ENCODE measurements at places on chromosomes 12 and 14.
A peak's percentile ranks its signal among the peaks of the same experiment; 100 is the strongest.

DNA sequence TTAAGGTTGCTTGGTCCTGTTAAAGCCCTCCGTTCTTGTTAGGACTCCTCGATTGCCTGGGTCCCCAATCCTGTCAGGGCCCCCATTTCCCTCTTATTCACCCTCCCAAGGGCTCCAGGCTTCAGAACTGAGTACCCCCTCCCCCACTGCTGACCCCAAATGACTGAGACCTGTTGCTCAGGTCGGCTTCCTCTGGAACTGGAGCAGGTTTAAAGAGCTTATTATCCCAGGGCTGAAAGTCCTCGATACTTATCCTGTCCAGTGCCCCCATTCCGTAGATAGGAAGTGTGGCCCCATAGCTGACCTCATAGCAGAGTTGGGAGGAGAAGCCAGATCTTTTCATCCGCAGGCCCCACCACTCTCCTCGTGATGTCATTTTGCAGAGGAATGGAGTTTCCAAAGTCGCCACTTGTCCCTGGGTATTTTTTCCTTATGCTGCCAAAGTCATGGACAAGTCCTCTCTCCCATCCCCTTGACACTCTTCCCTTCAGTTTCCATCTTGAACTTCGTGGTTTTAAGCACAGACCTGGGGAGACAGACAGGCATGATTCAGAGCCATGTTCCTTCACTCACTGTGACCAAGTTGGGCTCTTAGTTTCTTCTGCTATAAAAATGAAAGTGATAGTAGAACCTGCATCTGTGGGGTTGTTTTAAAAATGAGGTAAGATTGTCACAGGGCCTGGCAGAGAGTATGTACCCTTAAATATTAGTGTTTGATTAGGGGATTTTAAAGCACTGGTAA lies 1.2 kb downstream of the USP30 start:
- no peak for DNase-seq

DNA sequence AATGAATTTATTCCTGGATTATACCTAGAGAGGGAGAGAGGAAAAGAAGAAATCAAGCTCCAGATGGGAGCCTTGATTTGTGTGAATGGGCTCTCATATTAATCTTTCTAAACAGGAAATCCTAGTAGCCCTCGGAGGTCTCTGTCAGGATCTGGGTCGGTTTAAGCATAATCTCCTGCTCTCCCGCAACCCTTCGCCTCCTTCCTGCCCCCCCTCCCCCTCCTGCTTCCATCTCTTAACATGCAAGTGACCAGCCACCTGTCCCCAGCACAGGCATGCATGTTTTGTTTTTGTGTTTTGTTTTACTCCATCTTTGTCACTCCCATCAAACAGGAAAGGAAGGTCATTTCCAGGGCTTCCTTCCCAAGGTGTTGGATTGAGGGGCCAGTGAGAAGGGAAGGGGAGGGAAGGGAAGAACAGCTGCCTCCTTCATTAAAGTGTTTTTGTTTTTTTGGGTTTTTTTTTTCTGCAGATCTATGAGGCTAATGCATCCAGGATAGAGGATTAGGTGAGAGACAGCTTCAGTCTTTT lies 4.8 kb upstream of the KCNA5 start:
- no peak for DNase-seq

- peak; percentile 31 for DNase-seq
Observed at GRCh38 chr14:21825149-21825743, 151.6 kb upstream of the OR4E1 start.

GRCh38 chr12:73210548-73211204 lies 938.5 kb downstream of the TRHDE start:
- DNase-seq, result no peak

GRCh38 chr12:85016413-85016812 lies 19.7 kb downstream of the TSPAN19 start:
- peak; percentile 91 for DNase-seq

- no peak for DNase-seq
Observed at GRCh38 chr14:67186172-67186768, 3.0 kb upstream of the GARIN2 start.

DNA sequence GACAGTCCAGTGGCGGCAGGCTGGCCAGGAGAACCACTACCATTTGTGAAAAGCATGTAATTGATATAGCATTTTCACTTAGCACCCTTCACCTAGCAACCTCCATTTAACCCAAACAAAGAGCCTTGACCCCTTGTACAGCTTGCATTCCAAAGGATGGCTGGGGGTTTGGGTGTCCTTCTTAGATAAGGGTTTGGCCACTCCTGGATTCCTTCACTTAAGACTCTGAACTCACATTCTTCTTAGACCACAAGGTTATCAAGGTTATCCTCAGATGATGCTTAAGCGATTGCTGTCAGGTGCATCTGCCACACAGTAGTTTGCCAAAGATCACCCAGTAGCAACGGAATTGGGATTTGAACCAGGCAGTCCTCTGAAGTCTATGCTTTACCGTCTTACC lies 102.8 kb downstream of the ZNF664 start:
- DNase-seq, result no peak

- DNase-seq, result no peak
Observed at GRCh38 chr12:79274501-79275064, 410.0 kb downstream of the SYT1 start.

DNA sequence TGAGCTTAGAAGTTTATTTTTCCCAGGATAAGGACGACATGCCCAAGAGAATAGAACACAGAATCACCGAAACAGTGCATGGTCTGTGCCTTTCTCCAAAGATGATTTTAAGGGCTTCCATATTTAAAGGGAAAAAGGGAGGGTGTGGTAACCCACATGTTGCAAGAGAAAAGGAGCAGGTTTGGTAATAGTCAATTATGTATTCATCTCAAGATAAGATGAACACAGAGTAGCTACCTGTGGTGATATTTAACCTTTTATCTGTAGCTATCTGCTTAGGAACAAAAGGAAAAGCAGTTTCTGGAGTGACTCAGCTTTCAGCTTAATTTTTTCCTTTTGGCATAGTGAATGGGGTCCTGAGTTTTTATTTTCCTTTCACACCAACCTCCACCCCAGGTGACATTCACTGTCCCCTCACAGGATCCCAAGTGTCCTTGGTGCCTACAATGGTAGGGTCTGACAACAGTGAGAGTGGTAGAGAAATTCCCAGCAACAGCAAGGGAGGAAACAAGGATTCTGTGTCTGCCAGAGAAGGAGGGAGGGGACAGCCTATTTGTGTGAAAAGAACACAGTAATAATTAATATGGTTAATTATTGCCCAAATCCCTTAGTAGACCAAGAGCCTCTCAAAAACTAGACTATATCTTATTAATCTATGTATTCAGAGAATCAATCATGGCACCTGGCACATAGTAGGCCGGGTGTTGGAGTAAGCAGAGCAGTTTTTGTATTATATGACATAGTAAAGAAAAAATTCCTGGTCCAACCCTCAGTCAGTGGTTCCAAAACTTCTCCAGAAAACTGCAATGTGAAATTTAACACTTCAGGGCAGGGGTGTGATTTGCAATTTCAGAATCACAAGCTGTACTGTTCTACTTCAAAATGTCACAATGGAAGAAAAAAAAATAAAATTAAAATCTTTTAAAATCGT lies 154.5 kb downstream of the PHLDA1 start:
- DNase-seq, result no peak

DNA sequence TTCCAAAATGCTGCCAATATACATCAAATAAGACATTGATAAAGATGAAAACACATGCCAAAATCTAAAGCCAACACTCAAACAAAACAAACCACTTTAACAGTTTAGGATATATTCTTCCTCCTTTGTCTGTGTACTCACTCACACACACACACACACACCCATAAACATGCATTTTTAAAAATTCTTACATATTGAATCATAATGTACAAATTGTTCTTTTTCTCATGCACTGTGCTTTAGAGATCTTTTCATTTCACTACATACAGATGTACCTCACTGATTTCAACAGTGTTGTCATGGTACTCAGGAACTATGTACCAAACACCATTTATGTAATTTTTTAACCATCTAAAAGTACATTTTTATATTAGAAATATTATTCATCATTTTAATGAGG lies 9.5 kb upstream of the RERG start:
- DNase-seq, result peak; percentile 67

GRCh38 chr12:94957006-94957405 lies 46.5 kb downstream of the NDUFA12 start:
- DNase-seq, result no peak

DNA sequence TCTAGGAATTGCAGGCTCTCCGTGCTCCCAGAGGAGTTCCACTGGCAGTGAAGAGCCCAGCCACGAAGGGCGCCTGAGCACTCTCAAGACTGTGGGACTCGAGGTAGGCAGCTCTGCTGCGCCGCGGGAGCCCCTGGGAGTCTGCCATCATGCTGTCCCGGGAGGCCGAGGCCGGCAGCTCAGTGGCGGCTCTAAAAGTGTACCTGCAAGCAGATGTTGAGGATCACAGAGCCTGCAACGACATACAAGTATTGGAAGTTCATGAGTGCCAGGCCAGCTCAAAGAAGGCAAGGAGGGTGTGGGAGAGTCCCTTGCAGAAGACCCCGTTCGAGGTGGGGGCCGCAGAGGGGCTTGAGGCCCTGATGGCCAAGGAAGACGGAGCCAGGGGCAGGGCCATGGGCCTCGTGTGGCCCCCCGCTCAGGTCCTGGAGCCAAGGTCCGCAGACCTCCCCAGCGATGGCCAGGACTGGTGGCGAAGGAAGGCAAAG lies 62.7 kb downstream of the MUCL1 start:
- DNase-seq, result no peak

GRCh38 chr12:38907201-38907923 lies 2.0 kb upstream of the CPNE8 start:
- DNase-seq, result no peak

DNA sequence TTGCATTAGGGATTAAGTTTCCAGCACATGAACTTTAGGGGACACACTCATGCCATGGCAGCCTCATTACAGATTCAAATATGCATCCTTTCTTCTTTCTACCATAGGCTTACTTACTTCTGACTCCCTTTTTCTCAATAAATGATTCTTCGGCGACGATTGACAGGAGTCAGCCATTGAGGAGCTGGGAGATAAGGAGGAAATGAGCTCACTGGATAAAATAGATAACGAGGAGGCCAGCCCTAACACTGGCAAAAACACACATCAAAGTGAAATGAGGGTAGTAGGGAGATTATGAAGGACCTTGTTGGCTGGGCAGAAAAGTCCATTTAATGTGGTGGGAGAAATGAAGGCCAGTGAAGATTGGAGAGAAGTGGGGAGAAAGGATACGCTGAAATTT lies 172.2 kb downstream of the SLC41A2 start:
- DNase-seq, result no peak

DNA sequence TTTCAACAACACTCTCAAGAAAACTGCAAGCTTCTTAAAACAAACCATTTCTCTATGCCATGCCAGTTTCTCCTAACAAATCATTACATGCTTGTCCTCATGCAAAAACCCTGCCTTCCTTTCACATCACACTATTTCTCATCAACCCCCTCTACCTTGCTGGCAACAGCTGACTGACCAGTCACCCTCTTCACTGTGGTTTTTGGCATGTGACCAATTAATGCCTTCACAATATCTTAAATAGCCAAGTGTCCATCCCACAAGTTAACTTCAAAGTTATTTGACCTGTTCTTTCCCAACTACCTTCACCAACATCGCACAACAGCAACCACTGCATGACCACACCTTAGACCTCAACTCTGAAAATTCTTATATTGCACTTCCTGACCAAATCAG lies 159.6 kb downstream of the CEP128 start:
- DNase-seq, result peak; percentile 23

GRCh38 chr12:69304284-69304683 lies 43.9 kb upstream of the LYZ start:
- no peak for DNase-seq

DNA sequence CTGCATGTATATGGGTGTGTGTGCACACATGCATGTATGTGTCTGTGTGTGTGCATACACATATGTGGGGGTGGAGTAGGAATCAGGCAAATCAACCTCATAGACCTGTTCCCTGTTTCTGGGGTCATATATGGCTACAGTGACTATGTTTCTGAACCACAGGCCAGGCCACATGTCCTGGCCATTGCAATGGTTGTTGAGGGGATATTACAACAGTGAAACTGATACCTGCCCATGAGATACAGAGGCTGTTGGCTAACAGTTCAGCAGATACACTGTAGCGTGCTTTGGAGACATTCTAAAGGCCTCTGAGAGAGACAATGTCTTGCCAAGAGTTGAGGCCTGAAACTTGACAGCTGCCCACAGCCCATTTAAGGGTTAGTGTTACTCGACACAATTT lies 47.3 kb upstream of the FOS start:
- no peak for DNase-seq

GRCh38 chr12:52515319-52515646 lies 4.9 kb downstream of the KRT5 start:
- no peak for DNase-seq

GRCh38 chr12:113373969-113374368 lies 15.6 kb downstream of the PLBD2 start:
- no peak for DNase-seq

DNA sequence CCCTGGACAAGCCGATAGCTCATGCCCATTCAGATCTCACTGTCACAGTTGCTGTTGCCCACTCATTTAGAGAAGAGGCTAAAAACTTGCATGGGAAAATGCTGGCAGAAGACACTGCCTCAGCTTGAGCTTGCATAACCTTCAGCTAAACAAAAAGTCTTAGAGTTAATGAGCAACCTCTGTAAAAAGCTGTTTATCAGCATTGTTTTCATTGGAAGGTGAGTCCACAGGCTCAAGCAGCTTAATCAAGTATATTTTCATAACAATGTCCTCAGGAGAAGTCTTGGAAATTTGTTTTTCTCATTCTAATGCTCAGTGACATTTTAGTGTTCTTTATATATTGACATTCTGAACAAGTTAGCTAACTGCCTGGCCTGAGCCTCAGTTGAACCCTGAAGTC lies 872.9 kb downstream of the TMTC2 start:
- DNase-seq, result no peak

DNA sequence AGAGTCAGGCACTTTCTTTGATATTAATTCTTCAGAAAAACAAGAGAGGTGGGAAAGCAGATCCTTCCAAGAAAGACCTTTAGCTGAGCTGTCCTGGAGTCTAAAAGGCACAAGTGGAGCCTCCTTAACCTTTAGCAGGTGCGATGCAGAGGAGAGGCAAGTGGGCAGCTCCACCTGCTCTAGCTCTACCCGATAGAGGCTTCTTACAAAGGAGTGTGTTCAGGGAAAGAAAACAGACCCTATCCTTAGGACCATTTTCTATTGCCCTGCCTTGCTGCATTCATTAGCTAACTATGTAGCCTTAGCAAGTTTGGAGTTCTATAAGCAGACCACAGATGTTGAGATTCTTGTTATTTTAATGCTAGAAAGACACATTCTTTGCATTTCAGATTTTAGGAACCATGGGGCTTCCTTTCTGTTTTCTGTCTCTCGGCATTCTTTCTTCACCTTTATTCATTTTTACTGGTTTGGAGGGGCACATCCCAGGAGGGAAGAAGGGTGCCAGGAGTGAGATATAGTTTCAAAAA lies 214.5 kb downstream of the EGLN3 start:
- DNase-seq, result no peak
